ENCODE measurements at places on chromosomes 16 and 17. TPM values are rescaled to one million over a fixed set of nuclear protein-coding genes. Genes with fewer than 3 reads are reported as not detected.

GRCh38 chr17:81659038-81659437 lies 2.7 kb upstream of the PDE6G start:
- no peak for DNase-seq

DNA sequence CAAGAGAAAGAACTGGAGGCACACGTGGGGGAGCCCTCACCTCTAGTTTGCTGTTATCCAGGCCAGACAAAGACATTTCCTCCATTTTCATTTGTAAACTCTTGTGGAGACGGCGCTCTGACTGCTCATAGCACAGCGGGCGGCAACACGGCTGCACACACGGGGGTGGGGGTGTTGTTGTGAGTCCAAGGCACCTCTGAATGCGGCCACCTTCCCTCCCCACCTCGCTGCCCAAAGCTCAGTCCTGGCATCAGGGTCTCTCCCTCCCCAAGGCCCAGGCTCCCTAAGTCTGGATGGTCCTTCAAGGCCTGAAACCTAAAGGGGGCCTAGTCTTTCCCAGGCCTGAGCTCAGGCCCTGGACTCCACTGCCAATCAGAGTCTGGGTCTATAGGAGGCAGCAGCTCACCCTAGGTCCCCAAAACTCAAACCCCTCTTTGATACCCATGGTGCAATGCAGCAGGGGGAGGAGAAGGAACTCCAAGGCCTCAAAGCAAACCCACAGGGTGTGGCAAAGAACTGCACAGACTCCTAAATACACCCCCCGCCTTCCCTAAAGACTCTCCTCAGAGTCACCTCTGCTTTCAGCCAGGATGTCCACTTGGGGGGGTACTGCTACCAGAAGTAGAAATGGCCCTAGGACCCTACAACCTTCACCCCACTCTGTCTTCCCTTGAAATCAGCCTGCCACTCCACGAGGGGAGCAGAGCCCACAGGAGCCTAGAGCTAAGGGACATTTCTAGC lies 1.5 kb downstream of the ATXN7L3 start:
- no peak for DNase-seq

DNA sequence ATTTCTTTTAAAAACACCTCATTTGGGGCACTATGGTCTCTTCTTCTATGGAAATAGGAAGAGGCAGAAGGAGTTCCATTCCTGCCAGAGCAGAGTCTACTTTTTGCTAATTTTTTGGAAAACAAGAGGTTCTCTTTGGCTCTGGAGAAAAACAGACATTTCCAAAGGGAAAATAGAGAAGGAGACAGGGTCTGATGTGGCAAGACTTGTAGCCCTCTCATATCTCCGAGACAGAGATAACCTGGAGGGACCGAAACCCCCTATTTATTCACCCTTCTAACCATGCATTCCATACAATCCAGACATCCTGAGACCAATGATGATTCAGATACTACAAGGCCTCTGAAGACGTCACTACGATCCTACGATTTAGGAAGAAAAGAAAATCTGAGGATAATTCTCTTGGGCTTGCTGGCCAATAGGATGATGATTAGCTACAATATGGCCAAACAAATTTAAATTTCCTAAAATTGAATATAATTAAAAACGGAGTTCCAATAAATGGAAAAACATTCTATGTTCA lies 70.2 kb downstream of the HIC1 start:
- DNase-seq = no peak

- DNase-seq = no peak
These were observed 3.2 kb upstream of the ASB16 start for GRCh38 chr17:44167181-44167861.

DNA sequence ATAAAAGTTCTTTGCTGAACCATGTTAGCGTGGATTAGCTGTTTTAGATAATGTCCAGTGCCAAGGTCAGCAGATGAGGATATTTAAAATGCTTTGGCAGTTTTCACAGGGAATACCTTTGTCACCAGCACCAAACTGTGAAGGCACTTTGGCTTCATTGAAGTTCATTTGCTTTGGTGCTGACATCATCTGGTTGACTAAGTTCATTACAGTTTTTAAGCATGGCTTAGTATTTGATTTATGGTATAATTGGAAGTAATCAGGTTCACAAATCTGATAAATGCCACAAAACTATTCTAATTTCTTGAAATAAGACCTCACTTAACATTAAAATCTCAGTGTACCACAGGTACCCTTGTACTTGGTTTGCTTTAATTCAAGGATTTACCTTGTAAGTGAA lies 4.3 kb downstream of the GID4 start:
- no peak for DNase-seq

GRCh38 chr16:48959204-48959603 lies 322.4 kb downstream of the CBLN1 start:
- DNase-seq = no peak

DNA sequence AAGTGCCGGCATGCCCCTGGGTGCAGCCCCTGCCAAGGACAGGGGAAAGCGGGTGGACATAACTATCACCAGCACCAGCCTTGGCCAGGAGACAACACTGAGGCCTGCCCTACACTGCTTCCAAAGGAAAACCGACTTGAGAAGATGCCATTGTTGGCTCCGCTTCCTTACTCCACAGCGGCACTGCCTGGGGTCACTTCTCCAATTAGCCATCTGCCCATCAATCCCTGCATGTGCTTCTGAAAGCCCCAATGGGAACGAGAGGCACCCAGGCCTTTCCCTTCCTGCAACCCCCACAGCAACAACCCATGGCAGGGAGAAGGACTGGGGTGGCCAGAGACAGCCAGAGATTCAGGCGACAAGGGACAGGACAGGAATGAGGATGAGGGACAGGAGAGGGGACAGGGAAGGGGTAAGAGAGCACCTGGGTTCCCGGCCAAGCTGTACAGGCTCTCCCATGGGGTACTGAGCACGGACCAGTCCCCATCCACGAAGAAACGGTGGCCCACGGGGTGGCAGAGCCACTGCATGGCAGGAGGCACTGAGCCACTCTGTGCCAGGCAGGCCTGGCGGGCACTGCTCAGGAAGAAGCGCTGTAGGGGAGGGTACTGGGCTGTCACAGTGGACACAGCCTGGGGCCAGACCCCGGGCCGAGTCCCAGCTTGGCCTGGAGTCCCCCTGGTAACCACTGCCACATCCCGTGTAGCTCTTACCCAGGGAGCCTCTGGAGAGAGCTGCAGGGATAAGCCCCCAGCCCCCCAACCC lies 21.2 kb downstream of the SREBF1 start:
- DNase-seq = no peak

DNA sequence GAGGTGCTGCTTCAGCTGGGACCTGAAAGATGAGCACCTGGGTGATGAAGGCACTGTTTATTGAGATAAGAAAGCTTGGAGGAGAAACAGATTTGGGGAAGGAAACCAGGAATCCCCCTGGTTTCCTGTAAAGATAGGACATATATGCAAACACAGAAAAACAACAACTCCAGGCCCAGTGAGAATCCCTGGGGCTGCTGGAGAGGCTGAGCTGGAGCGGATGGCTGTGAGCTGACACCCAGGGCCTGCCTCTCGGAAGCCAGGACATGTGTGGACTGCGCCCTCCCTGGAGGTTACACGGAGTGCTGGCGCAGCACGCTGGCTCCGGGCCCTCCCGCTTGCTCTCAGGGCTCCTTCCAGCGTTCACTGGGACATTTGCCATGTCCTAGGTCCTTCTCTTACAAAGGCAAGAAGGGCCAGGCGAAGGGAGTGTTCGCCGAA lies 57.5 kb downstream of the CYB5B start:
- no peak for DNase-seq

TVP23A gene
- 1.7 TPM for total RNA-seq

SERPINF2 gene
- total RNA-seq = 0.21 TPM

All from GM12878 (cell line).